ENCODE measurements at places on chromosomes 2 and 18.

- no peak for DNase-seq
These were observed 32.2 kb downstream of the PELI1 start for GRCh38 chr2:64112016-64112415.

- DNase-seq = no peak
These were observed 447 bp downstream of the GGCX start for GRCh38 chr2:85560812-85561279.

DNA sequence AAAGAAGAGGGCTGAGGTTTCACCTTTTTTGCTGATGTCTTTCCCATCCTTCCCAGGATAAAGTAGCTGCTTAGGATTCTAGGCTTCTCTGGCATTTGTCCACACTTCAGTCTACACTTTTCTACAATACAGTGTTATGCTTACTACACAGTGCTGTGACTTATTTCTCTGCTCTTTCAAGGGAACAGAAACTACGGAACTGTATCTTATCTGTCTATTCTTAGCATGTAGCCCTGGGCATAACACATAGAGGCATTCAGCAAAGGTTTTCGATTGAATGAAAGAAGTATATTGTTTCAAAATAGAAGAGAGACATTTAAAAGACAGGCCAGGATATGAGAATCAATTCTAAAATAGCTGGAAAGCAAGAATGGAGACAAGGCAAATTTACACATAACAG, 110.9 kb downstream of the ARHGEF33 start:
- no peak for DNase-seq

DNA sequence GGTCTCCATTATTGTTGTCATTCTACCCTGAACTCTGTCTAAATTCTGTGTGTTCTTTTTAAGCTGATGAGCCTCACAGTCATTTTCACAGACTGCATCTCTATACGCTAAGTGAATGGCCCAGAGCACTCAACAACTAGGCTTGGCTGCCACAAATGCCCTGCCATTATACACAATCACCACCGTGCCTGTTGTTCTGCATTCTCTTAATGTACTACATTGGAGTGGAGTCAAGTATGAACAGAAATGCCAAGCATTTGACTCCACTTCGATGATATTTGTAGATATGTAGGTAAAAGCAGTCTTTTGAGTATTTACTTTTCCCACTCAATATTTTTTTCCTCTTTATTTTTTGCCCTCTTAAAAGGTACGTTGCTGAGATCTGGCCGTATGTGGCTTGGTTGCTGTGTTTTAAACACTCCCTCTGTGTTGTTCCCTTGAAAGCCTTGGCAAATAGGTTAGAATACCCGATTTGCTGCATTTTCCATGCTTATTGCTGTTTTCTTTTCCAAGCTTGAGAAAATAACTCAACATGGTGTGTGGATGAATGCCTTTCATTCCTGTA, 36.2 kb upstream of the TMEFF2 start:
- DNase-seq = no peak

GRCh38 chr2:25582077-25582830, 91.1 kb downstream of the DTNB start:
- DNase-seq = no peak

DNA sequence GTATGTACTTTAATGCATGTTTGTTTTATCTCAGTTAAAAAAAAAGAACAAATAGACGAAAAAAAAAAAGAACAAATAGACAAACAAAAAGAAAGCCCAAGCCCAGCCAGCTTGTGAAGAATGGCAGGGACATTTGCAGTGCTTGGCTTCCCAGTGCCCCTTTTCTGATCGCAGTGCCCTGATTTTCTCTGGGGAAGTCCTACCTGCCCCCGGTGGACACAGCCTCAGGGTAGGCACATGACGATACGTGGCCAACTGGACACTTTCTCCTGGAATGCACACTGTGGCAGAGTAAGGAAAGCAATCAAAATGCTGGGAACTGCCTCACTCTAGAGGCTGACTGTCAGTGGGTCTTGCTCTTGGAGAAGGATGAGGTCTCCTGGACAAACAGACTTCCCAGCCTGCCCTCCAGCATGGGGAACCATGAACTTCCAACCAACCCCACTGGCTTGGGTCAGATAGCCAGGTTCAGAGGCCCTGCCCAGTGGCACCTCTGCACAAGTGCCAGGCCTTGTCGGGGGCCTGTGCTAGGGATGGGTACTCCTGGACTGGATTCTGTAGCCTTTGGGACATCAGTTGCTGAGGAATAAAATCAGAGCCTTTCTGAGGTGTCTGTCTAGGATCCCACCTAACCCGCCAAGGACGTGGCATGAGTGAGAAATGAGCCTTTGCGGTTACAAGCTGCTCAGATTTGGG, 76.7 kb downstream of the INHBB start:
- DNase-seq = no peak

GRCh38 chr2:237665713-237666143, 38.3 kb downstream of the LRRFIP1 start:
- no peak for DNase-seq

DNA sequence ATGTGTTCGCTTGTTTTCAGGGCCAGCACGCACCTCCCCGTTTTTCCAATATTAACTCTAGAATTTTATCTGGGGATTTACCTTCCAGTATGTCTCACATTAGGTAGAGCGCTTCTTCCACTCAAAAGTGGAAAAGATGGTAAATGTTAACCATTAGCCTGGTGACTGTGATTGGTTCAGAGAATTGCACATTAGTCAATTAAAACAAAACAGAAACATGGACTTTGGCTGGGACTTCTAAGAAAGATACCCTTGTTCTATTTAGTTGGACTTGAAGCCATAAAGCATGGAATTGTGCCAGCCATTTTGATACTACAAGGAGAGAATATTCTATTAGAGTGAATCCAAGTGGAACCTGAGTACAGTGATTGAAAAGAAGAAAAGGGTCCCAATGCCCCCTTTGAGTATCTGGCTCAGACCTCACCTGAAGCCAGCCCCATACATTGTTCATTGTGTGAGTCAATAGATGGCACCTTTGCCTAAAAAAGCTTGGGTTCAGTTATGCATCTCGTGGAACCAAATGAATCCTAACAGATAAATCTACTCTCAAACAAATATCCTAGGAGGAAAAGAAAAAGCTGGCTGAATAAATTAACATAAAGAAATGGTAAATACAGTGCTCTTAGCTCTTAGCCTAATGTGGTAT, 354.3 kb downstream of the IRS1 start:
- DNase-seq = no peak

DNA sequence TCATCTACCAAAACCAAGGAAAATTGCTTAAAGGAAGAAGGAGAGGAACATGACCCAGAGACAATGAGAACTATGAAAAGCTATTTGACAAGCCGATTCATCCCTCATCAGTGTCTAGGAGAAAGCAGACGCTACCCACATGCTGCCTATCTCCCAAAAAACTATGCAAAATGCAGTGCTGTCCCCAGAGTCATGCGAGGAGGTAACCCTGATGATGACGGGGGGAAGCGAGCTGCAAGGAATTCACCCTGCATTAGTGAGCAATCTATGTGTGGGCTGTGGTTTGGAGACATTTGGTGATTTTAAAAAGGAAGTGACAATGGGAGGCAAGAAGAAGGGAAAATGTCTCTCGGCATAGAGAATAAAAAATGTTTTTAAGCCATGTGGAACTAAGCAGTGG, 472.7 kb downstream of the CMPK2 start:
- no peak for DNase-seq

GRCh38 chr2:14255135-14255820, 377.2 kb upstream of the LRATD1 start:
- DNase-seq = no peak

DNA sequence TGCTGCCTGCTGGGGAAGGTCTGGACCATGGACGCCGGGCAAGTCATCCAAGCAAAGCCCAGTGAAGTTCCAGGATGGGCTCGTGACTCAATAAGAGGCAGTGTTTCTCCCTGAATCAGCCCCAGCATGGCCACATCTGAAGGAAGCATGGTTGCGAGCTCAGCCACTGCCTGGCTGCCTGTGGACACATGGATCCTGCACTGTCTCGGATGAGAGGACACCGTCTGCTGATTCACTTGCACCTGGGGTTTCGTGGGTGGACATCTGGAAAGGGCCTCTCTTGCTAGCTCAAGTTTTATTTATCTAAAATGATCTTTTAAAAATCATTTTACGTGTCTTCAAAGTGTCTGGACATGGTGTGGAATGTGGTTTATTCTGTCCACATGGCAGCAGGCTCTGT, 224.8 kb upstream of the FN1 start:
- no peak for DNase-seq

GRCh38 chr2:232491139-232491780, 3.6 kb upstream of the ECEL1 start:
- no peak for DNase-seq

DNA sequence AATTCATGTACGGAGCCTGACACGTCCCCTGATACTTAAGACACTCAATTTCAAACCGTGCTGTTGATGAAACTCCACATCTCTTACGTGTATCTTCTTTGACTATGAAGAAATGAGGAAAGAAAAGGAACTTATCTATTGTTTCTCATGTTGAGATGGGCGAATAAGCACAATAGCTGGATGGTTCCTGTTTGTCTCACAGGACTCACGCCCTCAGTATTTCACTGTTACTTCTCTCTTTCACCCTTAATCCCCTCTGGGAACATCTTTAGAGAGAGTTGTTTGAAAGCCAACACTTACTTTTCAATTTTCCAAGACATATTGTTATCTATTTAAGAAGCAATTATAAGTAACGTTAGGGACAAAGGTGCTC, 99.8 kb downstream of the COPS8 start:
- no peak for DNase-seq

GRCh38 chr2:232013701-232014353, 52.3 kb downstream of the DIS3L2 start:
- no peak for DNase-seq

DNA sequence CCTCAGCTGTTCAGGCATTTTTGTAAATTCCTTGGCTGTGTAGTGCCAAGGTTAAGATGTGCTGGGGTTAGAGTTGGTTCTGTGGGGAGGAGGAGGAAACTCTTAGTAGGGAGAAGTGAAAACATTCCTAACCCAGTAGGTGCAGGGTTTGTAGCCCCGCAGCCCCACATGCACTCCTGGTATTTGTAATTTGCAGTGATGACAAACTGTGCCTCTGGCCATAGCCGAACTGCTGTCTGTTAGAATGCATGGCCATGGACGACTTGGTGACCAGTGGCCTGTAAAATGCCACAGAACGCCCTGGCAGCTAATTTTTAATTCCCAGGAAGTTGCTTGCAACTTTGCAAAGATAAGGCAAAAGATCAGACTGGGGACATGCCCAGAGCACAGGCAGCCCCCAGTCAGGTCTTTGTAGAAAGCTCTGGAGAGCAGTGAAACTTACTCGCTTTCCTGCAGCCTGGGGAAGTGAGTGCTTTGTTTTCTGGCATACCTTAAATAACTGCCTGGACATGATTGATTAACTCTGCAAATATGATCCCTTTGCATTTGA, 38.4 kb downstream of the LYPD6B start:
- DNase-seq = no peak

GRCh38 chr2:215848146-215848545, 165.2 kb downstream of the MREG start:
- no peak for DNase-seq

DNA sequence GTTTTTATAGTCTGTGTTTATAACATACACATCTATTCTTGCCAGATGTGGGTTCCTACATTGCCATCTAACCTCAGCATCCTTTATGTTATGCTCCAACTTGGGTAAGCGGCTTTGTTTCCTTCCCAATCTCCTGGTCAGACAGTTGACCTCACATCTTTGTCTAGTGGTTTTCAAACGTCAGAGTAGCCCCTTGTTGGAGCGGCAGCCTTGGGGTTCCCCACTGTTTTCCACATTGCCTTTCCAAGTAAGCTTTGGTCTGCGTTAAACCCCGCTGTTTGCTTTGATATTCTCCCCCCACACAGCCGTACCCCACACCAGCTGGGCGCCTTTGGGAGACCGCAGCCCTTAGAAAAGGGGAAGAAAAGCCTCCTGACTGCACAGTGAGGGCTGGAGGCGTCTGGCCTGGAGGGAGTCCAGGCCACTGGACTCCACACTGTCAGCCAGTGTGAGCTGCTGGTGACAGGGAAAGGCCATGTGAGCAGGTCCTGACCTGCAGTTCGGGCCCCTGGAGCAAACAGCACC, 83.3 kb downstream of the MALT1 start:
- no peak for DNase-seq

DNA sequence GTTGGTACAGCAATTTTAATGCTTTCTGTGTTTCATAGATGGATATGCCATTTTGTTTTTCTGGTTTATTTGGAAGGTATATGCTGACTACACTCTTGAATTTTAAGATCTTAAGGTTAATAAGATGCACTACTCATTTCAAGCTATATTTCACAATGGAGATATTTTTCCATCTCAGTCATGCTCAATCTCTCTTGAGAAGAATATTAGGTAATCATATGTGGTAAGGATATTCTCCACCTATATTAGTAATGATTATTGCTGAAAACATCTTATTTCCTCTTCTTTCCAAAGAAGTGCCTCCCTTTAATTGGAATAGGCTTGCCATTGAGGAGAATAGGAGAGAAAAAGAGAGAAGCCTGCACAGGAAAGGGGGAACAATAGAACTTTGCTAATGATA, 40.1 kb downstream of the EPB41L3 start:
- DNase-seq = no peak

GRCh38 chr2:47639467-47639866, 143.5 kb upstream of the MSH6 start:
- DNase-seq = no peak

DNA sequence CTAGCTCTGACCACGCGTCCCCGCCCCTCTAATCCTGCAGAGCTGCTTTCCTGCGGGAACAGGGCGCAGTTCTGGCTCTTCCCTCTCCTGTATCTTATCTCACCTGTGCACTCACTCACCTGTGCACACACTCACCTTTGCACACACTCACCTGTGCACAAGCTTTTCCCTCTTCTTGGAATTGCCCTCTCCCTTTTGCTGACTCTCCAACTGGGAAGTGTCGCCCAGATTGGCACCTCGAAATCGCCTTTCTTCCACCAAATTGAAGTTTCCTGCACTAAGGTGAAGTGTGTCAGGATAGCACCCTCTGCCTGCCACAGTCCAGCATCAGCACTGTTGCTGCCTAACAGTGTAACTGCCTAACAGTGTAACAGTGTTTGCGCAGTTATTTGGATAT, 566 bp upstream of the CMPK2 start:
- DNase-seq = no peak

DNA sequence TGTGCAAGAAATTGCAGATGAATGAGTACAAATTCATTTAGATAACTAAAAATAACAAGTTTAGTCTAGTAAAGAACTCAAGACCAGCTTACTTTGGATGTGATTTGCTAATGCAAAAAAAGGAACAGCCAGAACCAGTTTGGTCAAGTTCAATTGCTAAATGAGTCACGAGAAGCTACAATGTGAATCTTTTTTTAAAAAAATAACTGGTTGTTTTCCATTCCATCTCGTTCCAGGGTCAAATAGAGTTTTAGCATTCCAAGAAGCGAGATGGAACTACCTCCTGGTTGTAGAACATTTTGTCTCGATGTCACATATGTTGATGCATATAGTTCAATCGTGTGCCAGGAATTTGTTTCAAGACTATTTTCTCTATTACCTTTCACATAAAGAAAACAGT, 65.0 kb upstream of the IKZF2 start:
- DNase-seq = no peak

- DNase-seq = no peak
These were observed 193.2 kb downstream of the CCDC85A start for GRCh38 chr2:56376699-56377665.

- no peak for DNase-seq
These were observed 2.6 kb upstream of the UBE2F start for GRCh38 chr2:237964194-237964577.
